ENCODE measurements at places on chromosomes 2 and 18.

GRCh38 chr2:180289627-180290026 is 282.5 kb upstream of the CWC22 start:
- DNase-seq: no peak

DNA sequence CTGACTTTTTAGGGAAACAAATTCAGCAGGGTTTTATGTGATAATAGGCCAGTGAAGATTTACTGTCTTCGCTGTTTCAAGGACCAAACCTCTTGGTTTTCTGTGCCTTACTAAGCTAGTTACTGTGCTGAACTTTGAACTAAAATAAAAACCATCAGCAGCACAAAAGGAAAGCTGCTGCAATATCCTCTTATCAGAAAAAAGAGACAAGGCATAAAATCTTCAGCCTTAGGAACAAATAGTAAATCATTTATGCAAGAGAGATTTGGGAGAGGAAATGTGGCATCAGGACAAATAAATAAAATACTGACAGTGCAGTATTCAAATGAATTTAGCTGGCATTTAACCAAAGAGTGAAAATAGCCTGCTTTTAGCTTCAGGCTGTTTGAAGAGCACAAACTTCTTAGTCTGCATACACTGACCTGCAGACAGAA is 64.1 kb upstream of the EHBP1 start:
- no peak for DNase-seq

DNA sequence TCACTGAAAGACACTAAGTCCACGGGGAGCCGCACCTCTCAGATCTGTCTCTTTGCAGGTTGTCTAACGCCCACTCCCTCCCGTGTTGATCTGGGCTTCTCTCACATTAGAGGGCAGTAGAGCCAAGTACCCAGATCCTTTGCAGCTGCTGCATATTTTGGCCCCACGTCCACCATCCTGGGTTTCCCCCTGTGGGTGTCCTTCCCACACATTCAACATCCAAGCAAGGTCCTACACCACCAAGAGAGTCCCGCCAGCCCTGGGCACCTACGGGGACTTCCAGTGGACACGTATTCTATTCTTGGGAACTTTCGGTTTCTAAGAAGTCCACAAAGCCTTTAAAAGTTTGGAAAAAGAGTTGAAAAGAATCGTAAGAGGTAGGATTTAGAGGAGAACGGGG is 116.6 kb downstream of the ATL2 start:
- peak; percentile 71 for DNase-seq

GRCh38 chr18:13136056-13136903 is 82.3 kb upstream of the LDLRAD4 start:
- no peak for DNase-seq

- DNase-seq: peak; percentile 63
These were observed 64.4 kb upstream of the RAPH1 start for GRCh38 chr2:203599509-203599908.

- no peak for DNase-seq
These were observed 338.6 kb upstream of the SOX11 start for GRCh38 chr2:5353565-5353964.

DNA sequence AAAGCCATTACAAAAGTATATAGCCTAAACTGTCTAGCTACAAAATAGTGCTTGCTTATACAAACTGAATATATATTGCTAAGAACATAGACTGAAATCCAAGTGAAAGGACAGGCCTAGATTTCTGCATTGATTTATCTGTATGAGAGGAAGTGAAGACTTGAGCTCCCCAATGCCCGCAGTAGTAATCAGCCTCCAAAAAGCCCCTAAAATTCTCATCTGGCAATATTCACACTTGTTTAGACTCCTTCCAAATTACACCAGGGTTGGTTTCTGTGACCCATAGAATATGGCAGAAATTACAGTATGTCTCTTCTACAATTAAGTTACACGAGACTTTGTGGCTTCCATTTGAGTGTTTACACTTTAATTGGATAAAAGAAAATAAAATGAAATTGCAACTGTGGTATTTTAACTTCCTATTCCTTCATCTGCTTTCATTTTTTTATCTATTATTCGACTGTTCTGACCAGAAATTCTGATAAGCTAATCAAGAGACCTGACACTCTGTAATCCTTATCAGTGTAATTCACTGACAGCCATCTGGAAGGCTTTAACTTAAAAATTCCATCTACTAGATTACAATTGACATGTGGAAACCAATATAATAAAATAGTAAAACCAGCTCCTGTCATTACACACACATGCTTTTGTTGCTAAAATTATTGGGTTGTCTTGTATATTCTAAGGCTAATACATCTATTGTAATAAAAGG is 21.1 kb downstream of the ABCB11 start:
- DNase-seq: no peak

DNA sequence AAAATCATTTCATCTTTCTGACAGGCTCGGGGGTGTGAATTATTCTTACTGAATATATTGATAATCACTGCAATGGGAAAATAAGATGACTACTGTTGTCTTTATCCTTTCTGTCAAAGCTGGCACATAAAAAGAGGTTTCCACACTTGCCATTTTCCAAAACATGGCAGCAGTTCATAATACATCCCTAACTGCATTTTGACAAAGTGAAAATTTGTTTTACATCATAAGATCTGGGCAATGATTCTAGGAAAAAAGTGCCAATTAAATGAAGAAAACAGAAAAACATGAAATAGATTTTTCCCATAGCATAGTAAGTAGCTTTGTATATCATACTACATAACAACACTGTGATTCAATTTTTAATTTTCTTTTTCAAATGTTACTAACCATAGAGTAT is 65.4 kb downstream of the ERBB4 start:
- no peak for DNase-seq

DNA sequence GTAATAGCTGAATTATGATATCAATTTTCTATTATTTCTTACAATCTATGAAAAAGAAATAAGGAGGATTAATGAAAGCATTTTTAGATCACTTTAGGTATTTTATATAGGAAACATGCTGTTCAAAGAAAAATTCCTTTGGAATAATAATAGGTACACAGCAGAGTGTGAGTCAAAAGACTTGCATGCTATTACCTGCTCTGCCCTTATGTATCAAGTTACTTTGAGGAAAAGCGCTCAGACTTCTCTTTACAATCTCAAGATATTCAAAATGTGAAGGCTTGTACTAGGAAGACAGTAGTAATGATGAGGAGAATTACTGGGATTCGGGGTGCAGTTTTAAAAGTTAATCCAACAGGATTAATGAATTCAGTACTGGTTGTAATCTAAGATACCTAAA is 29.1 kb upstream of the RNU4ATAC start:
- no peak for DNase-seq

DNA sequence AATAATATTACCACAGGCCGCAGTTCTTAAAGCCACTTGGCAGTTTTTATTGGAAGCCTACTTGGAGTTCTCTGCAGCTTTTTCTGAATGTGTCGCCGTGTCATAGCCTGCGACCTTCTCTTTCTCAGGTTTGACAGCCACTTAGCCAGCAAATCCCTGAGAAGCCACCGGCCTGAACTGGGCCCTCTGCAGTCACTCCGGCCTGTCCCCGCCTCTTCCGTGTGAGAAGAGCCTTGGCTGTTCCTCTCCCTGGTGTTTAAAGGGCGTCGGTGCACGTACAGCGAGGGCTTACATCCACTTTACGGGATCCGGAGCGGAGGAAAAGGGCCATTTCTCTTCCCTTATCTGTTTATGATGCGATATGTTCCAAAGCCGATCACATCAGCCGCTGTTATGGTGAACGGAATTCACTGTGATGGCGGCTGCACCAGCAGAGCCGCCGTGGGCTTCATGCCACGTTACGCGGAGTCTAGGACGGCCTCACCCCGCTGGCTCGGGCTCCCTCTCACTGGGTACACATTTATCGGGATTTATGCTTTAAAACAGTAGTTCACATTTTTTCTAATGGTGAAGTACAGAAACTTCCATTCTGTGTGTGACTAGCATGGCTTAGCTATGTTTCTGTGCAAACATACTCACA is 66.8 kb downstream of the GBX2 start:
- no peak for DNase-seq

DNA sequence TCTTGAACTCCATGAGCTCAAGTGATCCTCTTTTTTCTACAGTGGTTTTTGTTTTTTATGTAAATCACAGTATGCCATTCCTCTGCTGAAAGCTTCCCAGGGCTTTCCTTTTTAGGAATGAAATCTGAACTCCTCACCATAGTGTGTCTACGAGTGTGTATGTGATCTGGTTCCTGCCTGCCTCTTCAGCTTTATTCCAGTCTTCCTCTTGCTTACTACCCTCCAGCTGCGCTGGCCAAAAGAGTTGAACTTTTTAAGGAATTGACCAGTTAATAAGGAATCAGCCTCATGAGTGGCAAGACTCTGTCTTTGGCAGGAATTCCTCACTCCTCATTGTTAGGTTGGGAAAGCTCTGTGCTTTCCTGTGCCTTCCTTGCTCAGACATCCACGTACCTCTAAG is 4.0 kb downstream of the CCT7 start:
- DNase-seq: no peak

DNA sequence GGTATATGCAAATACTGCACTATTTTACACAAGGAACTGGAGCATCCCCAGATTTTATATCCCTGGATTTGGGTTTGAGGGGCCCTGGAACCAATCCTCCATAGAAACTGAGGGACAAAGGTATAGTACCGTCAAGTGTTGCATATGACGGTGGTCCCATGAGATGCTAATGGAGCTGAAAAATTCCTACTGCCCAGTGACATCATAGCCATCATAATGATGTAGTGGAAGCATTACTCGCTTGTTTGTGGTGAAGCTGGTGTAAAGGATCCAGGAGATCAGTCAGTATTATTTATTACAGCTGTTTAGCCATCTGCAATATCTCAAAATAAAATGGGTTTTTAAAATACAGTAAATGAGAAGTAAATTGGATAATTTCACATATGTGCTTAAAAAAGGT is 496.6 kb upstream of the HS6ST1 start:
- no peak for DNase-seq

DNA sequence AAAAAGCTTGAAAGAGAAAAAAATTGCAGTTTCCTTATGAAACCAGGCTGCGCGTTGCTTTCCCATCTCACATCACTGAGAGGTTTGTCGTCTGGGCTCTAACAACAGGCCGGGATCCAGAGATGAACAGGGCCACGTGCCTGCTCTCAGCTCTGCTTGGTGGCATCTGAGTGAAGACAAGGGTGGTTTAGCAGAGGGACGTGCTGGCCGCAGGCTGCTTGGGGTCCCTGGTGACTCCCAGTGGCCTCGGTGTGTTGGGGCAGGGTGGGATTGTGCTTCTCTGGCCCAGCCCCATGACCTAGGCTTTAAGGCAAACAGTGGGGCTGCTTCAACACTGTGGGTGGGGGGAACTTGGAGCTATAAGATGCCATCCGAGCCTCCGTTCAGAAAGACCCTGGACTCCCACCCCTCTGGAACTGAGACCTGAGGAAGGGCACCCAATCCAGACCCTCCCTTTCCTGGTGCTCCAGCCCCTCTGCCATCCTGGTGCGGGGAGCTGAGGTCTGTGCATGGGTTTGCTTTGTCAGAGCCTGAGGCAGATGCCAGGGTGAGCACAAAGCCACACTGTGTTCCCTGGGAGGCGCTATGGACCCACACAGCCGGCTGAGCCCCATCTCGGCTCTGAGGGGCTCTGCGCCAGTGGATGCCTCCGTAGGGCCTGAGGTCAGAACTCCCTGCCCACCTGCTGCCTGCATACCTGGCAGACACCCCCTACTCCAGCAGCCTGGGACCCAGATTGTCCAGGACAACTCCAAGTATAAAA is 18.4 kb upstream of the HPCAL1 start:
- no peak for DNase-seq

Measured in GM12865 (cell line).